ENCODE measurements at places on chromosomes 1 and 21.
A peak's percentile ranks its signal among the peaks of the same experiment; 100 is the strongest.

- no peak for DNase-seq
Measured at GRCh38 chr21:44822484-44823178, 4.8 kb upstream of the SUMO3 start.

GRCh38 chr1:246482805-246483568 lies 24.1 kb downstream of the SMYD3 start:
- no peak for DNase-seq

DNA sequence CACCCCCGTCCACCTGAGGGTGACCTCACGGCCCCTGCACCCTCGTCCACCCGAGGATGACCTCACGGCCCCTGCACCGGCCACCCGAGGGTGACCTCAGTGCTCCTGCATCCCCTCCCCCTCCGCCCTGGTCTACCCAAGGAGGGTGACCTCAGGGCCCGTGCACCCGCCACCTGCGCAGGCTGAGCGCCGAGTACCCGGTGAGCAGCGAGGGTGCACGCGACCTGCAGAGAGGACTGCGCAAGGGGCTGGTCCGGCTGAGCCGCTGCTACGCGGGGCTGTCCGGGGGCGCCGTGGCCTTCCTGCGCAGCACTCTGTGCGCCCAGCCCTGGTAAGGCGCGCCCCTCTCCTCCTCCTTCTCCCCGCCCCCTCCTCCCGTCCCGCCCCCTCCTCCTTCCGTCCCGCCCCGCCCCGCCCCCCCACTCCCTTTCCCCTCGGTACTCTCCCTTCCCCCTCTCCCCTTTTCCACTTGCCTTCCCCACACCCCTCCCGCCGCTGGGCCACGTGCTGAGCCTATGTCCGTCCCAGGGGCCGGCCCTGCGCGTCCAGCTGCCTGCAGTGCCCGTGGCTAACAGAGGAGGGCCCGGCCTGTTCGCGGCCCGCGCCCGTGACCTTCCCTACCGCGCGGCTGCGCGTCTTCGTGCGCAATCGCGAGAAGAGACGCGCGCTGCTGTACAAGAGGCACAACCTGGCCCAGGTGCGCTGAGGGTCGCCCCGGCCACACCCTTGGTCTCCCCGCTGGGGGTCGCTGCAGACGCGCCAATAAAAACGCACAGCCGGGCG lies 28.4 kb downstream of the TRIM11 start:
- peak; percentile 74 for DNase-seq

DNA sequence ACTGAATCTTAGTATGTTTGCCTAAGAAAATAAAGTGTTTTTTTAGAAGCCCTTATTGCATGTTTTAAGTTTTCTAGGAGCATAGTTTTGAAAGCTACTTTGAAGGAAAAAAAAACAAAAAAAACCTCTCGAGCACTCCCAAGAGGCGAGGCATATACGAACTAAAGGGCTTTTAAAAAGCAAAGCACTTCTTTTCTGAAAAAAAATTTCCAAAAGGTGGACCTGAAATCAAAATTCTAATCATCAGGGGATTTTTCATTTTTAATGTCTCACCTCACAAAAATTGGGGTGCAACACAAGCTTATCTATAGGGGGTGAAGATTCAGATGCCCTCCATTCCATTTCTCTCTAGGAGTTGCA lies 594 bp downstream of the GLMN start:
- DNase-seq: no peak

GRCh38 chr1:40155135-40155534 lies 6.1 kb upstream of the RLF start:
- no peak for DNase-seq

Measured in glutamatergic neuron (in vitro differentiated cells).